ENCODE measurements at places on chromosomes 7 and 10. TPM values are rescaled to one million over a fixed set of nuclear protein-coding genes. Genes with fewer than 3 reads are reported as not detected.

- no peaks in the 10 kb centered on the region for H3K4me1 ChIP-seq
- DNase-seq = no peak
- no peak overlapping the region for H3K4me3 ChIP-seq
- H3K27me3 ChIP-seq = peaks cover 89% of the 10 kb centered on the region
- no peaks in the 10 kb centered on the region for H3K36me3 ChIP-seq
- no peak overlapping the region for H3K27ac ChIP-seq
These were observed 145.9 kb downstream of the CREB5 start for GRCh38 chr7:28558236-28558635.

The TMEM140 gene
- not detected for total RNA-seq

DNA sequence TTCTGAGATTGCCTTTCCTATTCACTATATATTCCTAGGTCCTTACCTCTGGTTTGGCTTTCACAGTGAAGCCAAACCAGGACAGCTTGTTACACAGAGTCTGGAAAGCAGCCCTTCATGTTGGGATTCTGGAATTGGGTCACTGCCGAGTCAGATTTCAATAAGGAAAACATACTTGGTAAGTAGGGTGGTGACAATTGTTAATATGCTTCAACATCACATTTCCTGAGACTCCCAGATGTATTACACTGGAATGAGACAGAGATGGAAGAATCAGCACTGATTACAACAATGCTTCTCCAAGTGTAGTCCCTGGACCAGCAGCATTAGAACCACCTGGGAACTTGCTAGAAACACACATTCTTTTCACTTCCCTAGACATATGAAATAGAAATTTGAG, 268.9 kb upstream of the SEMA3C start:
- H3K27me3 ChIP-seq = no peaks in the 10 kb centered on the region
- DNase-seq = no peak
- H3K36me3 ChIP-seq = no peaks in the 10 kb centered on the region
- H3K4me3 ChIP-seq = no peak overlapping the region
- no peak overlapping the region for H3K27ac ChIP-seq

- no peak overlapping the region for H3K4me3 ChIP-seq
- no peaks in the 10 kb centered on the region for H3K36me3 ChIP-seq
- DNase-seq = no peak
- peaks cover 48% of the 10 kb centered on the region for H3K27me3 ChIP-seq
- H3K4me1 ChIP-seq = peaks cover 15% of the 10 kb centered on the region
These were observed 70.2 kb upstream of the ADAM12 start for GRCh38 chr10:126458466-126458865.

The AKR1C4 gene
- total RNA-seq = not detected

GRCh38 chr7:99719996-99720769, 14.8 kb downstream of the CYP3A7 start:
- no peak overlapping the region for H3K27ac ChIP-seq
- no peaks in the 10 kb centered on the region for H3K4me1 ChIP-seq
- H3K36me3 ChIP-seq = no peaks in the 10 kb centered on the region
- H3K4me3 ChIP-seq = no peak overlapping the region
- no peak for DNase-seq

DNA sequence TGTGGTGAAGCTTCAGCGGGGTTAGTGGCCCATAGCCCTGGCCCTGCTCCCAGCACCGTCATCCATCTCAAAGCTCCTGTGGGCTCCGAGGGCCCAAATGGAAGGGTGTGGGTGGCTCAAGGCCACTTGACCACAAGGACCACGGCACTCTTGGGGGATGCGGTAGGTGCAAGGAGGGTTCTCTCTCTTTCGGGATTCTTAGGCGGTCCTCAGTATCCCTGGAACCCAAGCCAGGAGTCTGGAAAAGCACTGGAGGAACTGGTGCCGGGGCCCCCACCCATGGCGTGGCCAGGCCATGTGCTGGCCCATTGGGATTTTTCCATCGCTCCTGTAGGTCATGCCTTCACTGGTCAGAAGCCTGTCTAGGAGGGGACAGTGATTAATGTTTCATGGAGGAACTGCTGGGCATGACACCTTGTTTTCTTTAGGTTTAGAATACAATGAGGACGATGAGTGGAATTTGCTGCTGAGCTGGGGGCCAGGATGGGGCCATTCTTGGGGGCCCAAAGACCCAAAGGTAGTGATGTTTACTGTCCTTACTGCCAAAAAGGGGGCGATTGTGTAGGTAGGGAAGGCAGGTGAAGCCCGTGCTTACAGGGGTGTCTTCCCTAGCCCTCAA, 16.7 kb downstream of the AQP1 start:
- no peak for DNase-seq
- H3K4me1 ChIP-seq = no peaks in the 10 kb centered on the region
- no peak overlapping the region for H3K4me3 ChIP-seq

The ZMIZ1 gene
- total RNA-seq = 28.4 TPM

The RARRES2 gene
- total RNA-seq = 2.1 TPM
